Cardiac septum (tissue), 1 donor: ENCODE measurements at places on chromosomes 13 and 19. TPM values are rescaled to one million over a fixed set of nuclear protein-coding genes. Genes with fewer than 3 reads are reported as not detected.

- no peak for DNase-seq
Observed at GRCh38 chr13:95499811-95500712, 52.5 kb upstream of the CLDN10 start.

DNA sequence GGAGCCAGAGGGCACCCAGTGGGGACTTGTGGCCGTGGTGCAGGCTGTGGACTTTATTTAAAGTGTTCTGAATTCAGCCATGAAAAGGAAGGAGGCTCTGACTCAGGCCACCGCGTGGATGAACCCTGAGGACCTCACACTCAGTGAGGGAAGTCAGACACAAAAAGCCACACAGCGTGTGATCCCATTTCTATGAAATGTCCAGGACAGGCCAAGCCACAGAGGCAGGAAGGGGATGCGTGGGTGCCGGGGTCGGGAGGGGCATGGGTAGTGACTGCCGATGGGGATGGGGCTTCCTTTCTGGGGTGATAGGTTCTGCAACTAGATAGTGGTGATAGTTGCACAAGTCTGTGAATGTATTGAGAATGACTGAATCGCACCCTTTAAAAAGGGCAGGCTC lies 8.7 kb upstream of the ZBTB7A start:
- DNase-seq, result no peak

DNA sequence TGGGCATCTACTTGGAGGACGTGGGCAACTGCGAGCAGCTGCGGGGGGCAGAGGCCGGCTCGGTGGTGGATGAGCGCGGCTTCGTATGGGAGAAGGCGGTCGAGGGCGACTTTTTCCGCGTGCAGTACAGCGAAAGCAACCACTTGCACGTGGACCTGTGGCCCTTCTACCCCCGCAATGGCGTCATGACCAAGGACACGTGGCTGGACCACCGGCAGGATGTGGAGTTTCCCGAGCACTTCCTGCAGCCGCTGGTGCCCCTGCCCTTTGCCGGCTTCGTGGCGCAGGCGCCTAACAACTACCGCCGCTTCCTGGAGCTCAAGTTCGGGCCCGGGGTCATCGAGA lies 10.3 kb upstream of the STRN4 start:
- DNase-seq, result no peak

DNA sequence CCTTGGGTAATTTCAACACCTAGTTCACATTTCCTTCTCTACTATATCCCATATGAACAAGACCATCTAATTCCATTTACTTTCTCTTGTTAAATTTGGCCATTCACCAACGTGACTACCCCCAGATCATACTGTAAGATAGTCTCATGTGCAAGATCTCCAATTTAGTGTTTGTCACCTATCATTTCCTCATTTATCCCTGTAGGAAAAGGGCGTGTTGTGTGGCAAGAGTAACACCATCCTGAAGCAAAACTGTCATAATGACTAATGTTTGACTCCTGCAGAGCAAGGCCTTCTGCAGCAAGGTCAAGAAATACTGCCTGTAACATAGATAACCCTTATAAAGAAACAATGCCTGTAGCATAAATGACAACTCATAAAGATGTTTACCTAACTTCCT lies 51.3 kb downstream of the SUCLA2 start:
- no peak for DNase-seq

Gene GNA15
- total RNA-seq, result 1.9 TPM

DNA sequence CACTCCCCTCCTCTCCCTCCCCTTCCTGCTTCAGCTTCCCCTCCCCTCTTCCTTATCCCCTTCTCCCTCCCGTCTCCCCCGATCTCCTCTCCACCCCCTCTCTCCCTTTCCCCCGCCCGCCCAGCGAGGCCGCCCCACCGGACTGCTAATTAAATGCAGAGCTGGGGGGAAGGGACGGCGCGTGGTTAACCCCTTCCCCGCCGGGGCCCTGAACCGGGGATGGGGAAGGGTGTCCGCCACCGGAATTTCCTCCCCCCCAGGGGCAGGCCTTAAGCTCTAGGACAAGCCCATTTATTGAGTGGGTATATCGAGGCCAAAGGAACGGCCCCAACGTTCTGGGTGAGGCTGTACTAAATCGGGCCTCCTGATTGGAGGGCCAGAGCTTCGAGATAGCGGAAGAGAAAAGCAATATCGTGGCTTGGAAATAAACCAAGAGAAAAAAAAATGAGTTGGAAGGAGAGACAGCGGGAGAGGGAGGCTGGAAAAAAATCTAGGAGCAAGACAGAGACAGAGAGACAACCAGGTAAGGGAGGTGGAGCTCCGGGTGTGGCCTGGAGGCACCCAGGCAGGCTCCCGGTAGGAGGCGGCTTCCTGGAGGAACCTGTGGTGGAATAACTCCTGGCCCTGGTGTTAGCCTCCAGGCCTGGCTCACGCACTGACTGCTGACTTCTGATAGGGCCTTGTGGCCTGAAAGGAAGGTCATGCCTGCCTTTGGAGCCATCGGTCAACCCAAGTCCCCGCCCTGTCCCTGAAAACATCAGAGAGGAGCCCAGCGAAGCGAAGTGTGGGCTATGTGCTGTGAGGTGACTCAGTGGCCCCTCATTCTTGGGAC lies 11.6 kb upstream of the JUND start:
- peak; percentile 89 for DNase-seq

- DNase-seq, result no peak
Observed at GRCh38 chr13:46627462-46627861, 74.5 kb downstream of the LRCH1 start.

Gene KIR2DL1
- total RNA-seq, result not detected

Gene ZNF296
- total RNA-seq, result 0.13 TPM

DNA sequence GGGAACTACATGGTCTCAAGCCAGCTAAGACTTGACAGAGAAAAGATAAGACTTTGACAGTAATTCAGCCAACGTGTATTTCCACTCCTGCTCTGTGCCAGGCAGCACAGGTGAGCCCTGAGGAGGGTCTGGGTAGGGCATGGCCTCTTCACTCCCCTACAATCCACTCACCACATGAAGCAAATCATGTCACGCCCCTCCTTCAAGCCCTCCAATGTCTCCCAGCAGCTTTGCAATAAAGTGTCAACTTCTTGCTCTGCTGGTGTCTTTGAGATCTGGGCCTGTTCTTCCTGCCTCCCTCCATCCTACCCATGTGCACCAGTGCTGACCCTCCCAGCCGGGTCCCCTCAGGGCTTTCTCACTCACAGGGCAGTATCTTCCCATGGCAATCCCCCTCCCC lies 58.5 kb downstream of the CCDC70 start:
- no peak for DNase-seq

GRCh38 chr13:97385146-97385545 lies 48.8 kb upstream of the RAP2A start:
- no peak for DNase-seq

Gene HIF3A
- total RNA-seq, result 49.2 TPM

DNA sequence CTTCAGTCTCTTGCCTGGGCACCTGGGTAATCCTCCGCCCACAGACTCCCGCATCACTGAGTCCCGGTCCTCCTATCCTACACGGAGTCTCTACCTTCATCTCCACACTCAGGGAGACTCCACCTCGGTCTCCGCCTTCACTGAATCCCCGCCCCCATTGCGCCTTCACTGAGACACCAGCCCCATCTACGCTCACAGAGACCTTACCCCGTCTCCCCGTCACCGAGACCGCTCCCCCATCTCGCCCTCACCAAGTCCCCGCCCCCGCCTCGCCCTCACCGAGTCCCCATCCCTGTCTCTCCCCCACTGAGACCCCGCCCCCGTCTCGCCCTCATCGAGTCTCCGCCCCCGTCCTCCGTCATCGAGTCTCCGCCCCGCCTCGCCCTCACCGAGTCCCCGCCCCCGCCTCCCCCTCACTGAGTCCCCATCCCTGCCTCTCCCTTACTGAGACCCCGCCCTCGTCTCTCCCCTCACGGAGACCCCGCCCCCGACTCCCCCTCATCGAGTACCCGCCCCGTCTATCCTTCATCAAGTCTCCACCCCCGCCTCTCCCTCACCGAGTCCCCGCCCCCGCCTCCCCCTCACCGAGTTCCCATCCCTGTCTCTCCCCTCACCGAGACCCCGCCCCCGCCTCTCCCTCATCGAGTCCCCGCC lies 23.1 kb upstream of the ZNF846 start:
- DNase-seq, result peak; percentile 97

Gene SIGLEC6
- 0.22 TPM for total RNA-seq
